NCI-H1930 (cell line): ENCODE measurements at places on chromosomes 13 and 19.

DNA sequence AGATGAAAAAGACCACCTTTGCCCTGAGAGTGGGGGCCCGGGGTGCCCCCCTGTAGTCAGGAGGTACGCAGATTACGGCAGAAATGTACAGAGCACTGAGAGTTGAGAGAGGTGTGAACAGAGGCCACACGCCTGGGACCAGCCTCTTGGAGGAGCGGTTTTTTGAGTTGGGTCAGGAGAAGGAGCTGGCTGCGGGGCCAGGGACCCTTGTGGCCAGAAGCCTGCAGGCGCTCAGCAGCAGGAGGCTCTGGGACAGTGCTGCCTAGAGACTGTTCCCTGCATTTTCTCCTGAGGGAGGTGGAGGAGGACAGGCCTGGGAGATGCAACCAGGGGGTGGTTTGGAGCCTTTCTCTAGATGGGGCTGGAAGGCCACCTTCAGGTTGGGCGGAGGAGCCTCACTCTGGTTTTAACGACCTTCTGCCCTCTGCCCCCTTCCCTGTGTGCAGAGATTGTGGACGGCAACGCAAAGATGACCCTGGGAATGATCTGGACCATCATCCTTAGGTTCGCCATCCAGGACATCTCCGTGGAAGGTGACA is 39.7 kb downstream of the CAPN12 start:
- no peak for DNase-seq

- DNase-seq = no peak
Observed at GRCh38 chr13:60000081-60000480, 163.6 kb downstream of the DIAPH3 start.

GRCh38 chr13:99796175-99796819 is 175.3 kb downstream of the ZIC5 start:
- DNase-seq = no peak

GRCh38 chr19:17415121-17415520 is 4.7 kb upstream of the MVB12A start:
- DNase-seq = no peak

GRCh38 chr19:54630782-54631181 is 498 bp downstream of the LILRB1 start:
- no peak for DNase-seq

DNA sequence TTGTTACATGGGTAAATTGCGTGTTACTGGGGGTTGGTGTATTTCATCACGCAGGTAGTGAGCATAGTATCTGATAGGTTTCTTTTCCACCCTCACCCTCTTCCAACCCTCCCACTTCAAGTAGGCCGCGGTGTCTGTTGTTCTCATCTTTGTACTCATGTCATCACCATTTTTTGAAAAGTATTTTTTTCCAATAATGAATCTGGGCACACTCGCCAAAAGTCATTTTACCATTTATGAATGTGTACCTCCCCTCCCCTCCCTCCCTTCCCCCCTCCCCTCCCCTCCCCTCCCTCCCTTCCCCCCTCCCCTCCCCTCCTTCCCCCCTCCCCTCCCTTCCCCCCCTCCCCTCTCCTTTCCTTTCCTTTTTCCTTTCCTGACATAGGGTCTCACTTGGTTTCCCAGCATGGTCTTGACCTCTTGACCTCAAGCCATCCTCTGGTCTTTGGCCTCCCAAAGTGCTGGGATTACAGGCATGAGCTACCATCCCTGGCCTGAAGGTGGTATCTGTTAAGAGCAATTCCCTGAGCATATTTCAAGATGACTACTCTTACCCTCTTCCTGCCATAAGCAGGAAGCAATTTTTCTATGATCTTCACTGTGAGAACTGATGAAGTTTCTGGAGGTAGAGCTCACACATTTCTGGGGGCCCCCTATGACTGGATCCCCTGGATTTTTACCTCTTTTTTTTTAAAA is 15.7 kb downstream of the ZNF627 start:
- DNase-seq = no peak

DNA sequence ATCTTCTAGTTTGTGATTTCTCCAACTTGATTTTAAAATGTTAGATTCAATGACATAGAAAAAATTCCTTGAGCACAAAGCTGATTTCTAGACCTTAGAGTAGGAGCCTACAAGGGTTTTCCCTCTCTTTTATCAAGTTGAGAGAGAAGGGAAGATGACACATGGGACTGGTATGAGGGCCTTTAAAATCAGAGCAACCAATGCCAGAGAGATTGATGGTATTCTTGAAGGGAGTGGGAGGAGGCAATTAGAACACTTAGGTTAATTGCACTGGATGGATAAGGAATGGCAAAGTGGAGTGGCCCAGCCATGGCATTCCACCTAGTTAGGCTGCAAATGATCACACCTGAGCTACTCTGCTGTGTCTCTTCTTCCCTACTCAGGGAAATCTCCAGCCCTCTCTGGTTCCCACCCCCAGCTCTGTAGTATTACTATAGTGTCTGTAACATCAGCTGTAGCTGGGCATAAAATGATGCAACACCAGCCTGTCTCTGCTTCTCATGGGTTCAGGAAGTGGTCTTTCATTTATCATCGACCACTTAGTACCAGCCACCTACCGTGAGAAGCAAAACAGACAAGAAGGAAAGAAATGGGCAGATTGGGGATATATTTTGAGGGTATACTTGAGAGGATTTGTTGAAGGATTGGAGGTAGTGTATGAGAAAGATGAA is 333.6 kb downstream of the DLEU7 start:
- DNase-seq = no peak

DNA sequence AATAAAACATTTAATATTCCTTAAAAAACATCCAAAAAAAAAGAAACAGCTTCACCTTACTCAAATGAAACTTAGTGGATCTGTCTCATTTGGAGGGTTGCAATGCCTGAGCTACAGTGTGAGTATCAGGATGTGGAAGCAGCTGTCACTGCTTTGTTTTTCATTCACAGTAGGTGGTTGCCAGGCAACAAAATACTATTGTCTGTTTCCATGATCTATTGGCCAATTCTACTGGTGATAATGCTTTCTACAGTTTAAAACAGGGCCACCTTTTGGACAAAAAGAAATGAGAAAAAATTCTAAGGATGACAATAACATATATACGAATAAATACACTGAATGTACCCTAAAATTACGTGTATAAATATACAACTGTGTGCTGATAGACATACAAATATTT is 3.0 kb downstream of the ENOX1 start:
- peak; percentile 54 for DNase-seq

GRCh38 chr13:90591927-90592268 is 755.6 kb upstream of the MIR17HG start:
- no peak for DNase-seq

DNA sequence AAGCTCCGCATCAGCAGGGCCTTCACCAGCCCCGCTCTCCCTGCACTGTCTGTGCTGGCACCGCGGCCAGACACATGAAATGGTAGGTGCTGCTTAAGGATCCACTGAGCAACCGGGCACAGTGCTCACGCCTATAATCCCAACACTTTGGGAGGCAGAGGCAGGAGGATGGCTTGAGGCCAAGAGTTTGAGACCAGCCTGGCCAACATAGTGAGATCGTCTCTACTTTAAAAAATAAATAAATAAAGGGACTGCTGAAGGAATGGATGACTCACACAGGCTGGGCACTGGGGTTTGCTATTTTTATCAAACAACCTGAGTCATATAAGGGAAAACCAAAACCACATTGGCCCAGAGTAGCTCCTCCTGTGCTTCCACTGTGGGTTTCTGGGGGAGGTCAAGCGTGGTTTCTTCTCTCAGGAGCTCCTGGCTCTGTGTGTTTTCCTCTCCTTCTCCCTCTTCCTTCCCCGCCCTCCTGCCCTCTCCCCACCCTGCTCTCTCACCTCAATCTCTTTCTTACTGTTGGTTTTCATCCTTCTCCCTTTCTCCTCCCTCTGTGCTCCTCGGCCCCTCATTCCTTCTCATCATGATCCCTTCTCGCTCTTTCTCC is 21.3 kb downstream of the VRK3 start:
- DNase-seq = no peak

- DNase-seq = no peak
Observed at GRCh38 chr19:15874821-15875474, 22.9 kb downstream of the CYP4F2 start.

DNA sequence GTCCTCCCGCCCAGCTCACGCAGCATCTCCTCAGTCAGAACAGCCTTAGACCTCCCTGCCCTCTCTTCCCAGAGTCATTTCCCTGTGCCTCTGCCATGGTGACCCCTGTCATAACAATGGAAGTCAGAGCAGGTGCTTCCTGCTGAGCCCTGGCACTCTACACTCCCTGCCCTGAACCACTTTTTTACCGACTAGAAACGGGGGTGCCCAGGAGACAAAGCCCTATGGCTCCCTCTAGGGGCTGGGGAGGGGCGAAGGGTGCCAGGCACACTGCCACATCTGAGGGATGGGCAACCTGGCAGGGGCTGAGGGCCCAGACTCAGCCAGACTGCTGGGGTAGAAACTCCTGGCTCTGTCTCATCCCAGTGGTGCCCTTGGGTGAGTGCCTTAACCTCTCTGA is 16.4 kb downstream of the ZNF574 start:
- no peak for DNase-seq

DNA sequence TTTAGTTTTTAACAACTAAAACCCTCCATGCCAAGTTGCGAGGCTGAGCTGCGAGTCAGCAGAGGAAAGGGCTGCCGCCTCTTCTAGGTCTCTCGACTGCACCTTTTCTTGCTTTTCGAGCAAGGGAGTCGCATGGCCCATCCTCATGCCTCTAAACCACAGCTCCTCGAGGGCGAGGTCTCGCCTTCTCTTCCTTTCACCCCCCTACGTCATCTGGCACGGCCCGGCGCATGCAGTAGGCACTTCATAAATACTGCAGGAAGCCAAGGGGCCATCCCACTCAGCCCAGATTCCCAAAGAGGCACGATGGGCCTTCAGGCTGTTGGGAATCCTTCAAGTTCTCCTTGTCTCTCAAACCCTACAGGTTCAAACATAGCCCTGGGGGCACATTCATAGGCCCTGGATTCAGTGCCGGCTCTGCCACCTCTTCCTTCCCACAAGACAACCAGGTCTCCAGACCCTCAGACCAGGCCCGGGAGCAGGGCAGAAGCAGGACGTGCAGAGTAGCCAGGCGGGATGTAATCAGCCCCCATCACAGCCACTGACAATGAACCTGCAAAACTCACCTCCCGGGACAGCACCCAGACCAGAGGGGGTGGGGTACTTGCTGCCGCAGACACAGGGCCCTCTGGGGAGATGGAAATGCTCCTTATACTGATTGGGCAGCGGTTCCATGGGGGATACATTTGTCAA is 41.7 kb downstream of the GGACT start:
- DNase-seq = no peak

DNA sequence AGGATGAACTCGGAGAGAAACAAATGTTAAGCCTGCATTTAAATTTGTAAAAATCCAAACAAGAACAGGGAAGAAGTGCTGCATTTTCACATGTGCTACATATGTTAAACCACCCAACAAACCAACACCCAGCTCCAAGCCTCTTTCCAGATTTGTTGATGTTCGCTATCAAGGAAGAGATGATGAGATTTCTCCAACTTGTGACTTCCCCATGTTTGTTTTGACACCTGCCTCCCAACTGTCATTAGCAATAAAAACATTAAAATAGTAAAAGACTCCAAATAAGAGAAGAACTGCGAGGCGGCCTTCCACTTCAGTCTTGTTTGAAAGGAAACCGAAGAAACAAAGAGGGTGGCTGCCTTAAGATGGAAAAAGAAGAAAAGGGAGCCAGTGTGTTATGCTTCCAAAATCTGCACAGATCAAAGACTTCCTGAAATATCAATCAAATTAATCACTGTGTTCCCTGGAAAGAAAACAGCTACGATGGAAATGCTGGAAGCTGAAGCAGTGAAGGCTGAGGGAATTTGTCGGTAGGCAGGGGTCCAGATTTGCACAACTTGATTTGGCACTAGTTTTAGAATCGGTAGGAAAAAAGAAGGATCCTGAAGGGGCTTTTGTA is 14.0 kb upstream of the GGACT start:
- no peak for DNase-seq

- no peak for DNase-seq
Observed at GRCh38 chr13:71524613-71525304, 342.2 kb downstream of the DACH1 start.

DNA sequence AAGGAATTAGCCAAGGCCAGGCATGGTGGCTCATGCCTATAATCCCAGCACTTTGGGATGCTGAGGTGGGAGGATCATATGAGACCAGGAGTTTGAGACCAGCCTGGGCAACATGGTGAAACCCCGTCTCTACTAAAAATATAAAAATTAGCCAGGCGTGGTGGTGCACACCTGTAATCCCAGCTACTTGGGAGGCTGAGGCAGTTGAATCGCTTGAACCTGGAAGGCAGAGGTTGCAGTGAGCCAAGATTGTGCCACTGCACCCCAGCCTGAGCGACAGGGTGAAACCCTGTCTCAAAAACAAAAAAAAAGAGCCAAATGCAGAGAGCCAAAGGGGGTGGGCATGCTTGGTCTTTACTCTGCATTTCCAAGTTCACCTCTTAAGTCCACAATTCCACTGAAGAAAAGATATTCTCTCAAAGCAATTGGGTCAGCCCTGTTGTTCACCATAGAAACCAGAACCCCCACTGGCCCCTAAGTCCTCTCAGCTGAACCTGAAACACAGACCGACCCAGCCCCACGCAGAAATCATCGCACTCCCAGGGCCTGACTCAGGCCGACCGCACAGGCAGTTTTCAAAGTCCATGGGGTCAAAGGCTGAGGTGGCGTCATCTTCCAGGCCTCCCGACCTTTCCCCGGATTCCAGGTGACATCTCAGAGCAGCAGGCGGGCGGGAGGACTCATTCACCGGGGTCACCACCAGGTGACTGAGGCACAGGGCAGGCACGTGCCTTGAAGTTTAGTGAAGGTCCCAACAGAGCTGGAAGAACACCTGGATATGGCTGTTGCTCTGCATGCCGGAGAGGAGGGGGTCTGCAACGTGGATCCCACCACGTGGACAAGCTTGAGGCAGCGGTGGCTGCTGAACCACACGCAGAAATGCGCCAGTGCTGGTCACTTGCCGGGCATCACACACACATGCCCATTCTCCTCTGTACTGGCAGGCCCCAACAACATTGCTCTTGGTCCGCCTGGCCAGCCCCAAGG is 33.1 kb downstream of the SLC25A42 start:
- DNase-seq = no peak

GRCh38 chr19:4279267-4279529 is 132 bp downstream of the SHD start:
- DNase-seq = no peak

DNA sequence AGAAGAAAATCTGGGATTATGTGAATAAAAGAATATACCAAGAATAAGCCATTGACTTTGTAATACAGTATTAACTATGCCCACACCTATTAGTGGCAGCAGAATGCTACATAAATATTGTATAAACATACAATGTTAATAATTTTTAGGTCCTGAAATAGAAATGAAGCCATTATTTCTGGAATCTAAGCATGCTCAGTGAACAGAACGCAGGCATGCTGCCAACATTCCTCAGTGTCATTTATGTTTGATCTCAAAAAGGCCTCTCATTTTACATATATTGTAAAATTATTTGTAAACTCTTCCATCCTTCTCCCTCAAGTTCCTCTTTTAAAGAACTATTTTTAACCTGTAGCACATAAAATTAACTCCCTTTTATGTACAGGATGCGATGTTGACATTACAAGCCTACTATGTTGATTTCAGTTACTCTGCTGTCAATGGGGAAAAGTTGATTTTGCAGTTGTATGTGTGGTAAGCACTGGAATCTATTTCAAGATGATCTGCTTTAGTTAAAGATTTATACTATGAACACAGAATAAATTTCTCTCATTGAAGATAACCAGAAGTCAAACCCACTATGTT is 118.8 kb downstream of the VWA8 start:
- DNase-seq = no peak

GRCh38 chr19:12092065-12092867 is 27.7 kb downstream of the ZNF844 start:
- DNase-seq = no peak

- no peak for DNase-seq
Observed at GRCh38 chr19:43751466-43752220, 3.1 kb downstream of the SMG9 start.

GRCh38 chr13:70191034-70191433 is 82.8 kb upstream of the KLHL1 start:
- peak; percentile 29 for DNase-seq
